Activated effector memory CD4-positive, alpha-beta T cell treated with Interleukin-2 at 50 U/mL for 16 hours (primary cell): ENCODE measurements at places on chromosomes 16 and 17.

DNA sequence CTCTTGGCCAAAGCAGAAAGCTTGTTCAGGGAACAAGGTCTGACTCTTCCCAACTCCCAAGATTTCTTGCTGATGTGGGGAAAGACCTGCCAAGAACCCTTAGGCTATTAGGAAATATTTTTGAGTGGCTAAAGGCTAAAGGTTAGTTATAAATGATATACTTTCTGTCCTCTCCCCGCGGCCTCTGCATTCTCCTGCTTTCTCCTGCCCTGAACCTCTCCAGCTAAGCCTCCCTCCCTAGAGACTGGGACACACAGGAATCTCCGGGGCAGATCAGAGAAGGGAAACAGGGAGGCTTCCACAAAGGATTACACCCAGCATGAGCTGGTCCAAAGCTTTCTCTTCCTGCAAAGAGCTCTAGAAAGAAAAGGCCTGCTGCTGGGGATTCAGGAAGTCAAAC, 2.3 kb downstream of the SLC43A2 start:
- no peak for DNase-seq

DNA sequence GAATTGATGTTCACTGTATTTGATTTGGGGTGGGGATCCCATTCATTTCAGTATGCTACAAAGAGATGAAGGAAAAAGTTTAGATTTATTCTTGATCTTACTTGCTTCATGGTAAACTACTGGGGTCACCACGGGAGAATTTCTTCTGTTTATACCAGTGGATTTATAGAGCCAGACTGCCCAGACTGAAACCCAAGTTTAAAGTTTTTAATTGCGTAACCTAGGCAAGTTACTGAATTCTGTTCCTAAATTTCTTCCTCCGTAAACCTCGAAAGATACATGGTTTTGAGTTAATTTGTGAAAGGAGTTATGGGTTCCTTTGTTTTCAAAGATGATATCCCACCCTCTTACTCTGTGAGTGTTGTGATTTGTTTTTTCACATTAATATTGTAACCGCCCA, 26.4 kb downstream of the PIGL start:
- DNase-seq: no peak

GRCh38 chr16:83819361-83819760, 11.6 kb downstream of the HSBP1 start:
- DNase-seq: no peak

GRCh38 chr16:67425061-67425460, 5.9 kb upstream of the HSD11B2 start:
- DNase-seq: no peak

DNA sequence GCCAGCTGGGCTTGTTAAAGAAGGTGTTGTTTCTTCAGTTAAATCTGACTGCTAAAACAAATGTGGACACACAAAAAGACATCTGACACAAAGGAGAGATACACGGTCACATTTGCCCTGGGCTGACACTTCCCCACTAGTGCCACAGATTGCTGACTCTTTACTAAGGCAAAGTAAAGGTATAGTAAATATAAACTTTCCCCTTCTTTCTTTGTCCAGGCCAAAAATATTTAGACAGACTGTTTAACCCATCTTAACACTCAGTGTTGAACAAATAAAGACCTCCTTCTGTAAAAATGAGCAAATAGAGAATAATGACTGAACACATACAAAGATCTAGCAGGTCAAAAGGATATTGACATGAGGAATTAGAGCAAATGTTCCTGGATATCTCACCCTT, 58.4 kb downstream of the SCNN1G start:
- DNase-seq: no peak

DNA sequence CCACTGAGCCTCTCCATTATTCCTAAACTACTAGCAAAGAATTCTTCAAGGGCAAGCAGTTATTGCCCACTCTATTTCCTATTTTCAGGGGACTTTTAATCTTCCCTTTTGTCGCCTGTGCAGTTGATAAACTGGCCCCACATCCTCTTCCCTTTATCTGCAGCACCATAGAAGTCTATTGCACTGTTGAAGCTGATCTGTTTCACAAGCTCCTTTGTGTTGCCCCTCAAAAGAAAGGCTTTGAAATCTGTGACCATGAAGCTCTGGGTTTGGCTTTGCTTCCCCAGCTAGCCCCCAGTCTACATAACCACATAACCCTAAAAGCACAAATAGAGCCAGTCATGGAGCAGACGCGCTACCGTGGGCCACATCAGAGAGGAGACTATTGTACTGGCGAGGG, 37.1 kb downstream of the CDRT15 start:
- DNase-seq: no peak

GRCh38 chr16:2980227-2981176, at the start of gene PKMYT1:
Gene PKMYT1, minus strand, starts transcription at chr16:2980446. Its CDS starts 789 bp downstream, at chr16:2979657.
- peak; percentile 93 for DNase-seq

DNA sequence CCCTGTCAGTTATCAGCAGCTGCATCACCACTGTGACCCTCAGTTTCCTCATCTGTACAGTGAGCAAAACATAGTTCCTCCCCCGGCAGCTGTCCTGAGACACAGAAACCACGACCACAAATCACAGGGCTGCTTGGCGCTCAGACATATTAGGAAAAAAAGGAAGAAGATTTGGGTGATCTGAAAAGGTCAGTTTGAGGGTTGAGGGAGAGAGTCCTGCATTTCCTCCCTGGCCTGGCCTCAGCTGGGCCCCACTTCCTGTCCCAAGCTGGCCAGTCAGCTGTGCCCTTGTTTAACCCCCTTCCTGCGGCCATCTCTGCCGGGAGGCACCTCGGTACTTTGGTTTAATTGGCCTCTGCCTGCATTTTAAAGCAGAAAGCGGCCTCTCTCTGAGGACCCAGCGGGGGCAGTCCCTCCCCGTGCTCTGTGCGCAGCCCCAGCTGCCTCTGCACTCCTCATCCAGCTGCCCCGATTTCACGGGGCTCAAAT, 24.0 kb upstream of the CIBAR2 start:
- DNase-seq: no peak

DNA sequence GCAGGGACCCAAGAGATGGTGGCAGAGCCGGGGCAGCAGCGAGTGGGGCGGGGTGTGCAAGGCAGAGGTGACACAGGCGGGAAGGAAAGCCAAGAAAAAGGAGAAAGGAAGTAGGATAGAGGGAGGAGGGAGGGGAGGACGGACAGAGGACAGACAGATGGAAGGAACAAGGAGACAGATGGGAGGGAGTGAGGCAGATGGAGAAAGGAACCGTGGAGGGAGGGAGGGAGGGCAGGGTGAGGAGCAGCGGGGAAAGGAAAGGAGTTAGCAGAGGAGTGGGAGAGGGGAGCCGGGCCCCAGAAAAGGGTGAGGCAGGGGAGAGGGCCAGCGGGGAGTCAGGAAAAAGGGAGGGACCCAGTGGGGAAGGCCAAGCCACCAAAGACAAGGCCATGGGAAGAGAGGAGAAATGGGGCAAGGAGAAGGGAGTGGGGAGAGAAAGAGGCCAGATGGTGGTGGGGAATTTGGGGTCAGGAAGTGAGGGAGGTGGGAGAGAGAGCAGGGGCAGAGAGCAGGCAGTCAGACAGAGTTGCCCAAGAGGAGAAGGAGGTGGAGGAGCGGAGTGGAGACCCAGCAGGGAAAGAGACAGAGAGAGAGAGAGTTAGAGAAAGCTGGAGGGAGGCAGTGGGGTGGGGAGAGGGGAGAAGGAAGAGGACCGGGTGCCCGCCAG, 13.2 kb upstream of the ASGR1 start:
- DNase-seq: no peak

DNA sequence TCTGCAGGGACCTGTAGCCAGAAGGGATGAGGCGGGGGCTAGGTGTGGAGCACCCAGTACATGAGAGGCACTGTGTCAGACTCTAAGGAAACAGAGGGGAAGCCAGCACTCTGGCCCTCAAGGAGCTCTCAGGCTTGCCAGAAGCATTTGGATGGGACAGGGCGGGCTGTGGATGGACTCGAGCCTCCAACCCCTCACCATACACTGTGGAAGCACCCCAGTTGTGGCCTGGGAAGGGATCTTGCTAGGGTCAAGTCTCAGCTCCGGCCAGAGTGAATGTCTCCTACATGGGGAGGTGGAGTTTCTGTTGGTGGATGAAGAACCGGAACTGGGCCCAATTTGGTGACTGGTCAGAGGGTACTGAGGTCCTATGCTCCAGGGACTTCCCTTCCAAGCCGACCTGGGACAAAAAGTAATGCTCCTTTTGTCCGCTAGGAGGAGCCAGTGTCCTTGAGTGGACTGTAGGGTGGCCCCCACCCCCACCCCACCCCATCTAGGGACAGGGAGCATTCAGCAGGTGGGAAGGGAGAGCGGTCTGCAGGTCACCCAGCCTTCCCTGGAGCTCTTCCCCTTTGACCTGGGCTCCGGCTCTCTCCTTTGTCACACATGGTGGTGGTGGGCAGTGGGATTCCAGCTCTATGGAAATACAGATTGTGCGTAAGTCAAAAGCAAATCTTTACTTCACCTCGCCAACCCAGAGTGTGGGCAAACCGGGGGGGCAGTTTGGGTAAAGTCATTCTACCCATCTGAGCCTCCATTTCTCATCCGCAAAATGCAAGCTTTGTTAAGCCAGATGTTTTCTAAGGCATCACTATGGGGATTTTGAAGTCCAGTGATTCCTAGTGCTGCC, 20.4 kb upstream of the PHB1 start:
- DNase-seq: no peak

DNA sequence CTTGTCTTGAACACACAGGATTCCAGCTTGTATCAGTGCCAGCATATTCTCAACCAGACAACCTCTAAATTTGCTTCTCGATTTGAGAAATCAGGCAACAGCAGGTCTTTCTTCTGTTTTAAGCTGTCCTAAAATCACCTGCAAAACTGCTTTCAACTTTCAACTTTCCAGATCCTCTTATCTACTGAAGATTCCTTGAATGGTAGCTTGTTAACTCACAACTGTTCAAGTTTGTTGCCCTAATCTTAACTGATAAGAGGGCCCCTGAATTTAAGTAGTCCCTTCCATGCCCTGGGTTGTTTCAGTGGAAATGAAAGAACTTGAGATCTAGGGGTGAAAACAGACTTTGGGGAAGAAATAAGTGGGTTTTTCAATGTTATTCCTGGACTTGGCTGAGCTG, 57.2 kb downstream of the CHD9 start:
- no peak for DNase-seq

DNA sequence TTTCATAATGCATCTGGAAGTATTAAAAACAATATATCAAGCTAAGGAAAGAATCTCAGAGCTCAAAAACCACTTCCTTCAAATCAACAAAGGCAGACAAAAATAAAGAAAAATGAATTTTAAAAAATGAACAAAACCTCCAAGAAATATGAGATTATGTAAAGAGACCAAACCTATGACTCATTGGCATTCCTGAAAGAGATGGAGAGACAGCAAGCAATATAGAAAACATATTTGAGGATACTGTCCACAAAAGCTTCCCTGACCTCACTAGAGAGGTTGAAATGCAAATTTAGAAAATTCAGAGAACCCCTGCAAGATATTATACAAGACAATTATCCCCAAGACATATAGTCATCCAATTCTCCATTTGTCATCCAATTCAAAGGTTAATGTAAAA, 311.3 kb upstream of the SOX9 start:
- no peak for DNase-seq

- DNase-seq: no peak
Observed at GRCh38 chr16:79712276-79712675, 111.7 kb upstream of the MAF start.

DNA sequence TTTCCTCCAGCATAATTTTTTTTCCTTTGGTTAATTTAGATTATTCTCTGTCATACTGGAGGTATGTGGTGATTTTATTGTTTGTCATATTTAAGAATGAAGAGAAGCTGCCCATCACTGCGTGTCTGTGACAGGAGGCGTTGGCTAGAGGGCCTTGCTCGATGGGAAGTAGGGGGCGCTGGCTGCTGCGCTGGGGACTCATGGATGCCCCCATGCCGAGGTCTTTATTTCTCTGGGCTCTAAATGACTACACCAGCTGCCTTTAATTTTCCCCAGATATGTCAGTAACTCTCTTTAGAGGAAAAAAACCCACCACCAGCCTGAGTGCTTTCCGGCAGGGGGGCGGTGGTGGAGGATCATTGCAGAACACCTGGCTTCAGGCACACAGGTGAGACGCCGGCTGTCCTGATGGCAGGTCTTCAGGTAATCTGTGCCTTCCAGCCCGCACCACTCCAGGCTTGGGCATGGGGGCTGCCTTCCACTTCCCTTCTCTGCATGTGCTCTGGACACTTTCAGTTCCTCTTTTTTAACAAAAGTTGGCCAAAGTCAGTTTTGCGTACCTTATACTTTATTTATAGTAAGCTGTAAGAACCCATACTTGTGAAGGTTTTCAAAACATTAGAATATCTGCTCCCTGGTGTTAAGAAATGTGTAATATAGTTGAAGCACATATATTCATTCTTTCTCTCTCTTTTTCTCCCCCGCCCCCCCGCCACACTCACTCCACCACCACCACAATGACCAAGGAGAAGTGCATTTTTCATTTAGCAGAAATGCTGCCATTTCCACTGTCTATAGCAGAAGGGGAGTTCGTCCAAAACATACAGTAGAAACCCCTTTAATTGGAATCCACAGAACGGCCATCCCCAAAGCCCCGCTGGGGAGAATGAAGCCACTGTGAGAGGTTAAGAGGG, 192.7 kb downstream of the RPTOR start:
- DNase-seq: no peak

DNA sequence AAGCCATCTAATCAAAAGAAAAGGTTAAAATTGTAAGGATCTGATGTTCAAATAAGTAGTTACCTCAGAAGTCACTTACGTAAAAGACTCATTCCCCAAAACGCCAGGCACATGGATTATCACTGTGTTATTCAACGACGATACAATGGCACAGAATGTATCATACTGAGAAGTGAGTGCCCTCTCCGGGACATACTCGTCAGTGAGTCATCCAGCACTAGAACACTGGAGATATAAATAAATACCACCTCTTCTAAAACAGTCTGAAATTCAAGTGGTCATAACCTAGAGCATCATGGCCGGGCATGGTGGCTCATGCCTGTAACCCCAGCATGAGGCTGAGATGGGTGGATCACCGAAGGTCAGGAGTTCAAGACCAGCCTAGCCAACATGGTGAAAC, 24.9 kb downstream of the USP31 start:
- DNase-seq: no peak

GRCh38 chr17:36602924-36603384, 1.6 kb downstream of the MRM1 start:
- DNase-seq: peak; percentile 44

- DNase-seq: no peak
Observed at GRCh38 chr17:49035470-49036269, 38.5 kb downstream of the IGF2BP1 start.
